ENCODE measurements at places on chromosomes 2 and 18.

GRCh38 chr18:79733135-79733701 is 53.6 kb downstream of the CTDP1 start:
- DNase-seq: no peak

DNA sequence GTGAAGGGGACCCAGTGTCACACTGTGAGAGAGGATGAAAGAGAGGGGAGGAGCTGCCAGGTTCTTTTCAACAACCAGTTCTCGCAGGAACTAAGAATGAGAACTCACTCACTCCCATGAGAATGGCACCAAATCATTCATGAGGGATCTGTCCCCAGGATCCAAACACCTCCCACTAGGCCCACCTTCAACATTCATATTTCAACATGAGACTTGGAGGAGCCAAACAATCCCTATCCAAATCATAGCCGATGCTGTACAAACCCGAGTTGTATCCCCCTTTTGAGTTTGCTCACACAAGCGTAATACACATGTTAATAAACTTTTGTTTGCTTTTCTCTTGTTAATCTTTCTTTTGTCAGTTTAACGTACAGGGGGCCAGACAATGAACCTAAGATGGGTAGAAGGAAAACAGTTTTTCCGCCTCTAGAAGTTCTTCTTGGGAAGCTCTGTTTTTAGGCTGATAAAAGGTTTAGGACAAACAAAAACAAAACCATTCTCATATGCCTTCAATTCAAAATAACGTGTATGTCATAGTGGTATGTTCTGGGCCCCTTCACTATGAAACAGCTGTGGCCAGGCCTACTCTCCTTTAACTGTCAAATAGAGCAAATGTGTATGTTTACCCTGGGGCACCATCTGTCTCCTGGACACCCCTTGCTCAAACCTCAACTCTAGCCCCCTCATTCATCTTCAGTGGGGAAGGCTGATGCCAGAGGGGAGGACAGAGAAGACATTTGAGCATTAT is 9.1 kb upstream of the TMEM37 start:
- DNase-seq: no peak

DNA sequence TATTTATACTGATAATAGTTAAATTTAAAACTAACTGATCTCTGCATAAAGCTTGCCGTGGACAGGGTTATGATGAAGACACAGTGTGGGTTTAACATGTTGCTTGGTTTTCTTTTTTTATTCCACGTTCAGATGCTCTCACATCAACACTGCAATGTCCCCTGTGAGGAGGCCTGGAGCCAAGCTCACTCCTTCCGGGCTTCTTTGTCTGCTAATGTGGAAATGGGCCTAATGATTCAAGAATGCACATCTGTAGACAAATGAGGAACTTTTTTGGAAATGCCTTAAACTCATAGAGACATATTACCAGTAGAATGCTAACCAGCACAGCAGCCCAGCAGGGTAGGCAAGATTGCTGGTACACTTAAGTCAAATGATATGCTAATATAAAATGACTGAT is 208.0 kb downstream of the GALR1 start:
- no peak for DNase-seq

GRCh38 chr2:14866736-14867352 is 234.3 kb downstream of the LRATD1 start:
- no peak for DNase-seq

- DNase-seq: no peak
Measured at GRCh38 chr2:26840937-26841610, 6.9 kb upstream of the DPYSL5 start.

DNA sequence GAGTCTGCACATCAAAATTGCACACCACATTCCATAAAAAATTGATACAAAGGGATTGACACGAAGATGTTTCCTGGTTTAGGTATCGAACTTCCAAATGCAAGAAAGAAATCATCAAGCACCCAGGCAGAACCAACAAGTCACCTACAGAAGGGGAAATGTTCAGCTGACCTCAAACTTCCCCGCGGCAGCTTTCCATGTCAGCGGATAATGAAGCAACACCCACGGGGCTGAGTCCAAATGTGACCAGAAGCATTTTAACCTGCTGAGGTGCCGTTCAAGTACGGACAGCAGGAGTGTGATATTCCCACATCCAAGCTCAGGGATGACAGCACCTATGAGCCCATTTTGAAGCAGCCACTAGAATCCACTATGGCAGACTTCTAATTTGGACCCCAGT is 124.9 kb downstream of the GALNT14 start:
- no peak for DNase-seq

GRCh38 chr18:45657357-45658335 is 42.4 kb downstream of the SLC14A2 start:
- DNase-seq: peak; percentile 16

- no peak for DNase-seq
Measured at GRCh38 chr2:100041946-100042345, 100.4 kb downstream of the AFF3 start.

- DNase-seq: no peak
Measured at GRCh38 chr18:14914771-14915170, 166.8 kb downstream of the ANKRD30B start.

DNA sequence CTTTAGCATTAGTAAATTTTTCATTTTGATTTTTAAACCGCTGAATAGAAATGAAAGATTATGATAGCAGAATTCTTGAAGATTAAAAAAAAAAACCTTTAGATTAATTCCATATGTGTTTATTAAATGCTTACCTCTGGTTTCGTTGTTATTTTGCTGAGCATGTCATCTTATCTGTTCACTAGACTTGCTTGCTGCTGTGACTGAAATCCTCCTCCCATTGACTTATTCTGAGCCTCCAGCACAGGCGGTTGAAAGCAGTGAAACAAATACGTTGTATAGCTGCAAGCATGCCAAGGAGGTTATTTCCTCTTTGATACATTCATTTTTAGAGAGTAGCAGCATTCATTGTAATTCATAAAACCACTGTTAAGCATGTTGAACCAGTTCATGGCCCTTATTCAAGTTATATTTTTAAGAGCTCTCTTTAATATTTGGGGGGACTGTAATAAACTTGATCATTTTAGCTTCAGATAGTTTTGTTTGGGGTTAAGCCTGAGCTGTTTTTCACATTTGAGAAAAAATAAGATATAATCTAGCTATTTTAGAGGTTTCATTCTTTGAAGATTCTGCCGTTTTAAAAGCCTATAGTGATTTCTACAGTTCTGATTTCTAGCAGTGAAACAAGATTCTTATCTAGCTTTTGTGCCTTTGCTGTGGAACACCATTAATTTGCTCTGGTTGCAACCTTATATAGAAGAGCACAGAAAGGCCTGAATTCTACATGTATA is at the start of gene HTR2B:
TSS of gene HTR2B (minus strand) at position 205 of the 731 bp plus-strand sequence. CDS start 1,278 bp downstream, outside the sequence.
- DNase-seq: no peak
